ENCODE measurements at places on chromosomes 6 and 20. TPM values are rescaled to one million over a fixed set of nuclear protein-coding genes. Genes with fewer than 3 reads are reported as not detected.

PNLDC1 gene
- 0.17 TPM for total RNA-seq

ANKEF1 gene
- total RNA-seq = 8.7 TPM

PBOV1 gene
- not detected for total RNA-seq

GPR6 gene
- not detected for total RNA-seq

SIRPG gene
- total RNA-seq = not detected

SLC22A23 gene
- total RNA-seq = 10.4 TPM

ENPP5 gene
- total RNA-seq = not detected

THBS2 gene
- total RNA-seq = 0.17 TPM

ALDH5A1 gene
- total RNA-seq = 8.7 TPM

AFG1L gene
- total RNA-seq = 0.90 TPM

Measured in A549 treated with DMSO at 1 μM for 4 hours (cell line).